Activated T-cell treated with anti-CD3 and anti-CD28 coated beads for 4 hours (primary cell): ENCODE measurements at places on chromosomes 1 and 21.

GRCh38 chr21:23016617-23017016, 2018.4 kb downstream of the NCAM2 start:
- no peak for DNase-seq

- DNase-seq: peak; percentile 36
These were observed 956 bp downstream of the CPLANE2 start for GRCh38 chr1:16235944-16236510.

DNA sequence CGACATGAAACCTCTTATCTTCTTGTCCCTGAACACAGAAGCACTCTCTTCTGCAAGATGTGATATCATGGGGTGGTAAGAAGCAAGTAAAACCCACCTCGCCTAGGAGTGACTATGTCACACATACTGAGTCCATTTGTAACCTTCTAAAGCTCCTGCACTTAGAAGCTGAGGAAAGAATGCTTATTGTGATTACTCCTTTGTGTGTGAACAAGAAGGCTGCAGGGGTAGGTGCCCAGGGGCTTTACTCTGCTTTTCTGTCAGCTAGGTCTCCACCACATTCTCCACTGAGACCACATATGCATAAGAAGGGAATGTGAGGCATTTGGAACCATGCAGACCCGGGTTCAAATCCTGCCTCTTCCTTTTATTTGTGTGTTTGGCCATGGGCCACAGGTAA, 144.3 kb downstream of the DMRTA2 start:
- no peak for DNase-seq

GRCh38 chr1:241253471-241253870, 103.5 kb downstream of the RGS7 start:
- DNase-seq: no peak

- no peak for DNase-seq
These were observed 125.7 kb upstream of the L1TD1 start for GRCh38 chr1:62068978-62069377.

- DNase-seq: peak; percentile 3
These were observed 8.8 kb upstream of the CEP85 start for GRCh38 chr1:26225033-26225831.

GRCh38 chr1:63743781-63744180, 30.0 kb upstream of the ROR1 start:
- DNase-seq: no peak
